ENCODE measurements at places on chromosomes 2 and 18. TPM values are rescaled to one million over a fixed set of nuclear protein-coding genes. Genes with fewer than 3 reads are reported as not detected.

- H3K36me3 ChIP-seq: peaks cover 17% of the 10 kb centered on the region
- peak overlapping the region; percentile 49 for H3K27ac ChIP-seq
- peaks cover 49% of the 10 kb centered on the region for H3K4me1 ChIP-seq
- H3K27me3 ChIP-seq: no peaks in the 10 kb centered on the region
Observed at GRCh38 chr2:230600285-230600684, 112.4 kb upstream of the CAB39 start.

DNA sequence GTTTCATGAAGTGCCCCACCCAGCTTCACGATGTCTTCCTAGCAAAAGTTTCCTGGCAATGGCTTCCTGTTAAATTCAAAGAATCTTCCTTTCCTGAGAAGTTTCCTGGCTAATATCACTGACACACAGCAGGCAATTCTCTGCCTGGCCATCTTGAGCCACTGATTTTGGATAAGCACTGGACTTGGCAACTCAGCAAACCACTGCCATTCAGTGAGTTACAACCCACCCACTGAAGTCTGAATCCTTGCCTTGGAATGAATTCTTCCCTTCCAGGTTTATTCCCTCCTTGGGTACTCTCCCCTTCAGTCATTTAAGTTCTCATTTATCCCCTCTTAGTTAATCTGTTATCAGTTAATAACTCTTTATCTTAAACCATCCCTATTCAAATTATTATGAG lies 426.0 kb downstream of the MBD2 start:
- no peak for DNase-seq
- no peaks in the 10 kb centered on the region for H3K36me3 ChIP-seq
- no peak overlapping the region for H3K4me3 ChIP-seq
- H3K27ac ChIP-seq: no peak overlapping the region

DNA sequence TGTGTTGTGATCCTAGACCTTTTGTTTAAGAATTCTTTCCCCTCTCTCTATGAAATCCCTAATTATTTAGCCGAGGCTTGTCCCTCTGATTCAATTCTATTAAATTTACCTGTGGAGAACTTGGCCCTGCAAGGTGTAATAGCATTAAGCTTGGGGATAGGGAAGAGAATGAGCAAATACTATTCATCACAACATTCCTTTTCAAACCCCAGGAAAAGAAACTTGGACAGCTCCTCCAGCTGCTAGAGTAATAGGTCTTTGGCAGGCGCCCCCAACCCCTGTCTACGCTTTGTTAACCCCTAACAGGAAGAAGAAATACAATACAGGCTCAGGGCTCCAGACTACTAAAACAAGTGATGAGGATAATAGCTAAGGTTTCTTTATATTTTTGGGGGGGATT lies 957.0 kb downstream of the CPS1 start:
- no peaks in the 10 kb centered on the region for H3K36me3 ChIP-seq
- no peaks in the 10 kb centered on the region for H3K27me3 ChIP-seq
- DNase-seq: no peak
- H3K4me1 ChIP-seq: no peaks in the 10 kb centered on the region

GRCh38 chr2:237122214-237122666 lies 36.6 kb downstream of the COPS8 start:
- no peaks in the 10 kb centered on the region for H3K27me3 ChIP-seq
- H3K36me3 ChIP-seq: no peaks in the 10 kb centered on the region
- H3K4me1 ChIP-seq: peaks cover 3% of the 10 kb centered on the region
- peak; percentile 85 for DNase-seq
- H3K4me3 ChIP-seq: no peak overlapping the region

- no peak overlapping the region for H3K4me3 ChIP-seq
- H3K4me1 ChIP-seq: no peaks in the 10 kb centered on the region
- no peak overlapping the region for H3K27ac ChIP-seq
- no peak for DNase-seq
- no peaks in the 10 kb centered on the region for H3K36me3 ChIP-seq
Observed at GRCh38 chr18:32389858-32390257, 80.8 kb downstream of the GAREM1 start.

GRCh38 chr2:171651667-171652415 lies 35.4 kb upstream of the DYNC1I2 start:
- peaks cover 28% of the 10 kb centered on the region for H3K27me3 ChIP-seq
- no peak for DNase-seq
- peaks cover 2% of the 10 kb centered on the region for H3K36me3 ChIP-seq
- no peak overlapping the region for H3K27ac ChIP-seq
- H3K4me1 ChIP-seq: no peaks in the 10 kb centered on the region
- H3K4me3 ChIP-seq: no peak overlapping the region

DNA sequence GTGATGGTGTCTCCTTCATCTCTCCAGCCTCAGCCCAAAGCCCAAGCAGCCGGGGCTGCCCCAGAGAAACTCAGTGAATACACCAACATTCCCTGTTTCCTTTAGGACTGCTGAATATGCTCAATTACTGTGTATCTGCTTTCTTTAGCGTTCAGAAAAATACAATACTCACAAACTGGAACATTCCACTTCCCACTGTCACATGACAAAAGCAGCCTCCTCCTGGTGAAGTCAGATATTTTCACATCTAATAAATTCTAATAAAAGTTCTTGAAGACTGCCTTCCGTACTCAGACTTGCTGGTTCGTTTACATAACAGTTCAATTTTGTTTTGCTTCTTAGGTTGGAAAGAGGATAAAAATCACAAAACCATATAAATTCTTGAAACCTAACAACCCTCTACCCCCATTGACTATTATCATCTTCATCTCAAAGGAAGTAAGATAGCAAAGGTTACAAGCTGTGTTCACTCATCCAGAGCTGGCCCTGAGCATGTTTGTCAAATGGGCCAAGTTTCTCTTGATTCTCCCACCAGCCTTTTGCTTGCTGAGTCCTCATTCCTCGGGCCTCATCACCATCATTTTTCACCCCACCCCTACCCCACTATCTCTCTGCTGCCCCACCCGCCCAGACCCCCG lies 190.8 kb upstream of the HNRNPA3 start:
- no peak for DNase-seq
- no peak overlapping the region for H3K27ac ChIP-seq
- no peak overlapping the region for H3K4me3 ChIP-seq
- no peaks in the 10 kb centered on the region for H3K36me3 ChIP-seq
- peaks cover 2% of the 10 kb centered on the region for H3K27me3 ChIP-seq
- H3K4me1 ChIP-seq: no peaks in the 10 kb centered on the region

GRCh38 chr18:60391571-60392226 lies 19.1 kb upstream of the MC4R start:
- H3K27ac ChIP-seq: no peak overlapping the region
- no peaks in the 10 kb centered on the region for H3K4me1 ChIP-seq
- H3K4me3 ChIP-seq: no peak overlapping the region
- no peaks in the 10 kb centered on the region for H3K36me3 ChIP-seq
- no peaks in the 10 kb centered on the region for H3K27me3 ChIP-seq
- DNase-seq: no peak

GRCh38 chr2:8394131-8394530 lies 287.7 kb upstream of the ID2 start:
- no peak for DNase-seq
- H3K27me3 ChIP-seq: no peaks in the 10 kb centered on the region
- no peak overlapping the region for H3K4me3 ChIP-seq
- H3K27ac ChIP-seq: no peak overlapping the region
- peaks cover 4% of the 10 kb centered on the region for H3K4me1 ChIP-seq
- H3K36me3 ChIP-seq: no peaks in the 10 kb centered on the region

- H3K4me3 ChIP-seq: no peak overlapping the region
- H3K27me3 ChIP-seq: no peaks in the 10 kb centered on the region
- H3K27ac ChIP-seq: no peak overlapping the region
- no peak for DNase-seq
- H3K36me3 ChIP-seq: no peaks in the 10 kb centered on the region
- H3K4me1 ChIP-seq: no peaks in the 10 kb centered on the region
Observed at GRCh38 chr18:78430131-78430758, 549.4 kb upstream of the SALL3 start.

DNA sequence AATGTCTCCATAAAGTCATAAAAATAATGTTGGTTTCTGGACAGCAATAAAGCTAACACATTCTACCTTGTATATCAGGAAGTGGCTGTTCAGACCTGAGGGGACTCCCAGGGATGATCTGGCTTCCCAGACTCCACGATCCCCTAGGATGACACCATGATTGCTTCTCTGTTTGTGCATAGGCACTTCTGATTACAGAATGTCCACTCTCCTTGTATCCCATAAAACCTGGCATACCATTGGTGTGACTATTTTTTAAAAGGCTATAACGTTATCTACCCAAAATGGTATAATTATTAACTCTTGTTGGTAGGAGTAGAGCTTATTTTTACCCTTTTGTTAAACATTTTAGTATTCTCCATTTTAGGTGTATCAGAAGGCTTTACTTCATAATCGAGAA lies 57.1 kb downstream of the PTH2R start:
- H3K4me3 ChIP-seq: no peak overlapping the region
- H3K36me3 ChIP-seq: no peaks in the 10 kb centered on the region
- H3K27ac ChIP-seq: no peak overlapping the region
- no peaks in the 10 kb centered on the region for H3K4me1 ChIP-seq
- peaks cover 5% of the 10 kb centered on the region for H3K27me3 ChIP-seq
- no peak for DNase-seq

DNA sequence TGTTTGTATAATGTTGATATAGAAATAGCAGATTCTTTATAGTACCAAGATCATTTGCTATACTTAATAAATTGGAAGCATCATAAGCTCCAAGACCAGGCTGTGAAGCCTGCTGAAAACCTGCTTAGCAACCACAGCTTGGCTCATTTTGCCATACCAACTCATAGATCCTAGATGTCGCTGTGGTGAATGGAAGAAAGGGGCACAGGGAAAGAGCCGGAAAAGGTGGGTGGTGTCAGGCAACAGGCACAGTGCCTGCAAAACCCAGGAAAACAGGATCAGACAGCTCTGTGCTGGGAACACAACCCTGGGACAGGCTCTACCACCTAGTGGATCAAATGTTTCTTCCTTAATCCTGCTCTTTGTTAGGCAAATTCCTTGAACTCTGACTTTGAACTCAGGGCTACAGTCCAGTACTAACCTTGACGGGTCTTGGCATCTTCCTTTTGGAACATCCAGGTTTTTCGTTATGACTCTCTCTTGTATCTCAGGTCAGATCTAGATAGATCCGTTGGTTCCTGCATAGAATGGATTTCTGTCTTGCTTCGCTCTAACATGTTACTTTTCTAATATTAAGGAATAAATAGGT lies 31.6 kb downstream of the TWSG1 start:
- H3K4me3 ChIP-seq: no peak overlapping the region
- H3K4me1 ChIP-seq: no peaks in the 10 kb centered on the region
- peaks cover 16% of the 10 kb centered on the region for H3K36me3 ChIP-seq
- no peak for DNase-seq
- H3K27me3 ChIP-seq: no peaks in the 10 kb centered on the region

DNA sequence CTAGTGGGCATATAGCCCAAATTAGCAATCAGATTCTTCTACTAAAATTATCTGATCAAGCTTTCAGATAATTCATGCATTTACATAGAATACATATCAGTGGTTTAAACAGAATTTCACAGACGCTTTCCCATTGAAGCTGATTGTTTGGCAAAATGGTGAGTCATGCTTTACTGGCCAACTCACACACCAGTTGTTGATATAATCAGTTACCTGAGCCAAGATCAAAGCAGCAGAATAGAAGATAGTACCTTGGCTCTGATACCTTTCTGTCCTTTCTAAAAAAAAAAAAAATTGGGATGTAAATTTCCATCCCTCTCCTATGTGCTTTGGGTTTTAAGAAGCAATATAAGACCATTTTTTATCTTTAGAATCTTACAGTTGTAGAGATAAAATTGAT lies 178.0 kb downstream of the MCFD2 start:
- no peak overlapping the region for H3K27ac ChIP-seq
- H3K4me1 ChIP-seq: peaks cover 20% of the 10 kb centered on the region
- H3K27me3 ChIP-seq: no peaks in the 10 kb centered on the region
- peaks cover 6% of the 10 kb centered on the region for H3K36me3 ChIP-seq
- H3K4me3 ChIP-seq: no peak overlapping the region

- peak overlapping the region; percentile 30 for H3K4me3 ChIP-seq
- H3K27ac ChIP-seq: no peak overlapping the region
- H3K27me3 ChIP-seq: peaks cover 65% of the 10 kb centered on the region
- DNase-seq: no peak
Observed at GRCh38 chr2:42046819-42047487, 868 bp upstream of the PKDCC start.

- H3K4me3 ChIP-seq: no peak overlapping the region
- H3K27me3 ChIP-seq: no peaks in the 10 kb centered on the region
- H3K36me3 ChIP-seq: peaks cover 63% of the 10 kb centered on the region
- no peak for DNase-seq
- H3K27ac ChIP-seq: no peak overlapping the region
- peaks cover 12% of the 10 kb centered on the region for H3K4me1 ChIP-seq
Observed at GRCh38 chr2:96359866-96360265, 24.3 kb downstream of the NCAPH start.

DNA sequence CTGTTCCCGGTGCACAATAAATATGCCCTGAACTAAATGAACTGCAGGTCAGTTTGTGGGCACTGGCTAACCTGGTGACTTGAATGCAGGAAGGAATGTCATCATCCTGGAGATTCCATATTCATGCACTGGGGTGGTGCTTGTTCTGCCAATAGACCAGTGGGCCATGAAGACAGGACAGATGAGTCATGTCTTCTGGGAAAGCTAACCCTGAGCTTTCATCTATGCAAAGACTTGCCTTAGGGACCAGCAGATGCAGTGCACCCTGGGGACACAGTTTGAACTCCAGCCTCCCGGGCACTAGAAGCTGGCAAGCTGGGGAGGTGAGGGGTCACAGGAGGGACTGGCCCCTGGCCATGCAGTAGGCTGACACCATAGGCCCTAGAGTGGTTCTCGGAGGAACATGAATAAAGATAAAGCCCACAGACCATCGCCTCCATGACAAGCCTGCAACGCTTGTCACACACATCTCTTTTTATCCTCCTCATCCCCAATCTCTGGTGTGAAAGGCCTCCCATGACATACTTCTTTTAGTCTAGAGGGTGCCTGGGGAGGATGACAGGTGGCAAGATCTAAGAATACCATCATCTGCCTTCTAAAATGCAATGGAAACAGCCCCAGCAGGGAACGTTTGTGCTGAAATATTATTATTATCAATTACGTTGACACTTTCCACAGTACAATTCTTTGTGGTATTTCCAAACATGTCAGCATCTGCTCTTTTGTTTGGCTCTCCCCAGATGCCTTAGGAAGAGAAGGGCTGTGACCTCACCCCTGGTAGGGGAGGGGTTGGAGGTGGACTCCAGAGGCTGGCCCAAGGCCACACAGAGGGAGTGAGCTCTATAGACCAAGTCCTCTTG lies 267.4 kb upstream of the RAB6C start:
- H3K4me3 ChIP-seq: no peak overlapping the region
- no peaks in the 10 kb centered on the region for H3K27me3 ChIP-seq
- no peaks in the 10 kb centered on the region for H3K4me1 ChIP-seq
- no peak for DNase-seq
- no peak overlapping the region for H3K27ac ChIP-seq

DNA sequence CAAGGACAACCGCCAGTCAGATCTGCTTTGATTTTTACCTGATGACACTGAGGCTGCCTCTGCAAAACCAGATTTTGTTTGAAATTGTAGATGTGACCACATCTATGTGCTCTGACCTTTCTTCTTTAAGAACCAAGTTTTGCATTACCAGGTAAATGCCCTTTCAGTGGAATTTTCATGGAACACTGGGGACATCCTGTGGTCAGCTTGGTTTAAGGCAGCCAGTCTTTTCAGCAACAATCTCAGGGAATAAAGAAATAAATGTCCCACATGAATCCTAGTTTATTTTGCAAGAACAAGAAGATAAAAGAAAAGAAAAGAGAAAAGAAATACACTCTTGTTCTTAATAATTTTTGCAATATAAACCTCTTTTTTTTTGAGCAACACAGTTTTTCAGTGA lies 90.6 kb downstream of the POU3F3 start:
- peaks cover 16% of the 10 kb centered on the region for H3K27me3 ChIP-seq

SCN7A gene
- total RNA-seq: not detected

ERBB4 gene
- total RNA-seq: not detected

PCARE gene
- total RNA-seq: not detected

ITGAV gene
- 5.1 TPM for total RNA-seq

CXCR1 gene
- not detected for total RNA-seq

PDE1A gene
- not detected for total RNA-seq

GALR1 gene
- total RNA-seq: not detected

MEP1B gene
- not detected for total RNA-seq

KIF1A gene
- 8.2 TPM for total RNA-seq

SEPTIN2 gene
- total RNA-seq: 173 TPM

GALNT5 gene
- not detected for total RNA-seq
